Hematopoietic multipotent progenitor cell (in vitro differentiated cells): ENCODE measurements at places on chromosomes 16 and 17. TPM values are rescaled to one million over a fixed set of nuclear protein-coding genes. Genes with fewer than 3 reads are reported as not detected.

GRCh38 chr16:85848986-85849385, 49.5 kb downstream of the COX4I1 start:
- DNase-seq: no peak

DNA sequence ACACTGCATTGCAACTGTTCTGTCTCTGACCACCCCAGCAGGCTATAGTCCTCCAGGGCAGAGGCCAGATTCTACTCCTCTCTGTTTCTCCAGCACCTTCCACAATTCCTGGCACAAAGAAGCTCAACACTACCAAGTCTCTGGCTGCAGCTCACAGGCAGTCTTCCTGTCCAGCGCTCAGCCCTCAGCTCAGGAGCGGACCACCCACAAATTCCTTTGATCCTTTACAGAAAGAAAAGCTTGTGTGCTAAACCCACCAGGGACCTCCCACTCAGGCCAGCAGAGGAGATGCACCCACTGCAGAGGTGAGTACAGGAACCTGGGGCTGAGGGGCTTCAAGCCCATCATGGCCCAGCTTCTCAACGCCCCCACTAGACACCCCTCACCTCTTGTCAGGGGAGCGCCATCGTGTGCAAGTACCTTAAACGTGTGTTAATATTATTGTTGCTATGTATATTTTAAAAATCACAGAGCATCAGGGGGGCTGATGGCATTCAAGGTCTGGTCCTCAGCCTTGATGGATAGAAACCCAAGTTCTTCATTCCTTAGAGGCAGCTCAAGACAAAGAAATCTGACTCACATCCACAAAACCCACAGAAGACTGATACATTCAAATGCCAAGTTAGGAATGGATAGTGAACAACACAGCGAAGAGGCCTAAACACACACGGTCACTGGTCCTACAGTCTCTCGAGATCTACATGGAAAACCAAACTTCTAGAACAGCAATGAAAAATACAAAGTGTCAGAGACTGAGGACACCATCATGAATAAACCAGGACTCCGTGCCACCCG, 8.4 kb downstream of the HSDL1 start:
- DNase-seq: no peak

DNA sequence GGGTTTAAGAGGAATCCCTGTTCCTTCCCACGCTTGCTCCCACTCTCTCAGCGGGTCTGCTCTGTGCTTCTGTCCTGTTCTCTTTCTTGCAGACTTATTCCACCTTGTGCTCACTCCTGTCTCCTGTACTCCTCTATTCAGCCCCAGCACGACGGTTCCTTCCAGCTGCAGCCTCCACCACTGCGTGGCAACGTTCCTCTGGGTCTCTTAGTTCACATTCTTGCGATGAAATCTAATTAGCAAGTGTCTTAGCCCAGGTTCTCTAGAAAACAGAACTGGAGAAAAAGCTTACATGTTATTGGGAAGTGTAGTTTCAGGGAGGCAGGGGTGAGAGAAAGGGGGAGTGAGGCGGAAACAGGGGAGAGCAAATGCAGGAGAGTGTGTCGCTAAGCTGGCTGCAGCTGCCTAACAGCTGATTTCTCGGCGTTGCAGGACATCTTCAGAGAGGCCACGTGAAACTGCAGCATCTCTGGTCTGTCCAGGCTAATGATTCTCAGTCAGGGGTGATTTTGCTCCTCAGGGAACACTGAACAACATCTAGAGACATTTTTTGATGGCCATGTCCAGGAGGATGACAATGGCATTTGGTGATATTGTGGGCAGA, 213.2 kb upstream of the NLRP1 start:
- DNase-seq: no peak

- no peak for DNase-seq
Measured at GRCh38 chr16:8374586-8375231, 215.6 kb downstream of the TMEM114 start.

GRCh38 chr16:56589141-56590039, at the start of gene MT3:
TSS of gene MT3 (plus strand) at chr16:56589528. CDS start at chr16:56589591, 63 bp downstream.
- no peak for DNase-seq

The PDIA2 gene
- total RNA-seq: 0.27 TPM

DNA sequence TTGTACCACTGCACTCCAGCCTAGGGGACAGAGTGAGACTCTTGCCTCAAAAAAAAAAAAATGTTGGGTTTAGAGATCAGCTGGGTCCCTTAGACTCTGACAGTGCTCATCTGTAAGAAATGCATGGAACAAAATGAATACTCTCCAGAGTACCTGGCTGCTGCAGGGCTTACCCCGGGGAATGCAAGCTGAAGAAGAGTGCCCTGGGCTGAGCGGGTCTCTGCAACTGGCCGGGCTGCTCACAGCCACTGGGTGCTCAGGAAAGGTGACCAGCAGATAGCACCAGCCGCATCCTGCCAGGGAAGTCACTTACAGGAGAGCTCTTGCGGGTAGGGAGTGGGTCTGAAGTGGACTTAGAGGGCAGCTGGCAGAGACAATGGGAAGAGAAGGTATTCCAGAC, 82.1 kb downstream of the GAS7 start:
- DNase-seq: no peak

DNA sequence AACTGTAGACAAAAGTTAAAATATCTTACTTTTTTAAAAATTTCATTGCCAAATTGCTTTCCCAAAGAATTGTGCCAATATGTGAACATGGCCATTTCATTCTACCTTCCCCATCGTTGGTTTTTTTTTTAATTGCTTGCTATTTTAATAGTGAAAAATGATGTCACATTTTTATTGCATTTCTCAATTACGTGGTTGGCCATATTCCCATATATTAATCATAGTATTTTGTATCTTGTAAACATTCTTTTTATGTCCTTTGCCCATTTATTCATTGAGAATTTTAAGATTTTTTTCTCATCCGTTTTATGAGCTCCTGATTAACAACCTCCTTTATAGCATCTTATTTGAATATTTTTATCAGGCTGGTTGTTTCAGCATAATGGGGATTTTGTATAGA, 7.2 kb downstream of the OMG start:
- DNase-seq: no peak

DNA sequence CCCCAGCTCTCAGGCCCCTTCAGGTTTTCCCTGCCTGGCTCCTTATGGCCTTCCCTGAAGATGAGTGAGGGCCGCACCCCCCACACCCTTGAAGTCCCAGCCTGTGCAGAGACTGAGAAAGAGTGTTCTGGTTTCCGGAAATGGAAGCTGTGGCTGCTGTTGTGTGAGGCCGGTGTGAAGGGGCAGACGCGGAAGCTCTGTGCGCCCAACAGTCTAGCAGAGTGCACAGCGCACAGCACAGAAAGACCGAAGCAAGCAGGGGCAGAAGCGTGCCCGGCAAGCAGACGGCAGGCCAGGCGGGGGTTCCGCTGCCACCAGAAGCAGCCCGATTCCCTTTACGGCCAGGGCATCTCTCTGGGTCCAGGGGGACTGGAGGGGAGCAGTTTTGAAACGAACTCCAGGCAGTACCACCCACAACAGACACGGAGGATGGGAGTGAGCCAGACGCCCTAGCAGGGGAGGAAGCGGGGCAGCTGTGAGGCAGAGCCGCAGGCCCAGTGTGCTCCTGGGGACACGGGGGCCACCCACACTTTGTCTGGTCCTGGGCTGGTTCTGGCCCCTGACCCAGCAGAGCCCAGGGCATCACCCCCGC, 16.7 kb downstream of the TPSG1 start:
- DNase-seq: peak; percentile 25

- no peak for DNase-seq
Measured at GRCh38 chr16:81524382-81524781, 79.8 kb downstream of the CMIP start.

- DNase-seq: peak; percentile 69
Measured at GRCh38 chr17:2050300-2051060, 4.4 kb upstream of the HIC1 start.

The TNP2 gene
- total RNA-seq: not detected

The C1QTNF1 gene
- 0.54 TPM for total RNA-seq

GRCh38 chr16:89061086-89061485, 32.6 kb upstream of the ACSF3 start:
- no peak for DNase-seq

DNA sequence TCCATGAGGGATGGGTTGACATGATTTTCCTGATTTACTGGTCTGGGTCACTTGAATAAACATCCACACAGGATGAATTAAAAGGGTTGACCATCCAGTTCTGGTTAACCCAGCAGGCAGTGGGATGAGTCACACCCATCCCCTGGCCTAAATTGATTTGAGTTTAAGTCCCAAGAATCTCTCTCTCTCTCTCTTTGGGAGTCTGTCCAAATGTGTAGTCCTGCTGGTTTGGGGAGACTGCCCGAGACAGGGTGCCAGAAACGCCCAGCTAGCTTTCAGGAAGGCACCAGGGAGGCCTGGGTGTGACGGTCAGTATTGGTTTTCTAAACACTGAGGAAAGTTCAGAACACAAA, 38.8 kb downstream of the SCPEP1 start:
- no peak for DNase-seq
